Kidney (tissue), 22 donors: ENCODE measurements at places on chromosomes 5 and 9. TPM values are rescaled to one million over a fixed set of nuclear protein-coding genes. Genes with fewer than 3 reads are reported as not detected.

DNA sequence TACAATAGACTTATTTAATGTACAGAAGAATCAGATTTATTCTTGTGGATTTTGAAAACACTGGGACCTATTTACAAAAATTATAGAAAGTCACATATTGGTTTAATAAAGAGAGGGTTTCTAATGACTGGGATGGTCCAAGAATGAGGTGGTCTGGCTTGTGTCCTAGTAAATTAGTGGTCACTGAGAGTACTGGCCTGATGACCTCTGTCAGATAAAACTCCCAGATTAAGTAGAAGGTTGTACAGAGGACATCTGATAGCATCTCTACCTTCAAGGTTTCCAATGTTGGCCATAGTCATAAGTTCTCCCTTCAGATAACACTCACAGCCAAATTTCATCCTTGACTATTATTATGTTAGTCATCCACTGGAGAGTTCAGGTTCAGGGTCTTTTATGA lies 692.9 kb downstream of the MTRR start:
- no peaks in the 10 kb centered on the region for H3K4me1 ChIP-seq
- H3K27ac ChIP-seq, result no peak overlapping the region
- no peaks in the 10 kb centered on the region for H3K27me3 ChIP-seq
- H3K36me3 ChIP-seq, result no peaks in the 10 kb centered on the region
- H3K4me3 ChIP-seq, result no peak overlapping the region
- no peak for DNase-seq

NR2F1-AS1 gene
- 13.0 TPM for total RNA-seq

PCDHGA4 gene
- total RNA-seq, result 3.9 TPM

DNA sequence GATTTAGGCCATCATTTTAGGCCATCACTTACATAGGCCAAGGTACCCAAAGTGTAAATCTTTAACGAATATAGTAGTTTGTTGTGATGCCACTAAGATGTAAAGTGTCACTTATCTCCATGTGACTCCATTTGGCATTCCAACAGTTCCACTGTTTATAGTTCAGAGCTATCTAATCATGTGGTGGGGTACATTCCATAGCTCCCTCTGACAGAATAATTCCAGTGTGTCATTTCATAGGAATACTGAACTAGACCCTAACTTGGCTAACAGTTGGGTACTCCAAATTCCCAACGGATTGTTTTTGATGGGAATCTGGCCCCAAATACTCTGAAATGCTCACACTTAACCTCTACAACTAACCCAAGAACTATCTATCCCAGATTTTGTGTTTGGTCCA lies 76.7 kb upstream of the FST start:
- no peak for DNase-seq
- H3K4me1 ChIP-seq, result no peaks in the 10 kb centered on the region
- H3K27me3 ChIP-seq, result no peaks in the 10 kb centered on the region
- no peak overlapping the region for H3K27ac ChIP-seq

DNA sequence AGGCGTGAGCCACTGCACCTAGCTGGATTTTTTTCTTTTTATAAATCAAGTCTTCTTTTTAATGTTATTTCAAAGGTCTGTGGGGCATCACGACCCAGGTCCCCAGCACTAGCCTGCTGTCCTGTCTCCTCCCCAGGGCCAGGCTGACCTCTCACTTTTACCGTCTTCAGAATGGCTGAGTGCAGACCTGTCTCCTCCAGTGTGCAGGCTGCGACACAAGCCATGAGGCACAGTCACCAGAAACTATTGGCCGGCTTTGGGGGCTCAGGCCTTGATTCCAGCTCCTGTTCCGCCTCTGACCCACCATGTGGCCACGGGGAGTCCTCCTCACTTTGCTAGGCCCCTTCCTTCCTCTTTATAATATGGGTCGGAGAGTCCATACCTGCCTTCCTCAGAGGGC lies 46.6 kb upstream of the NEURL1B start:
- no peak for DNase-seq
- no peaks in the 10 kb centered on the region for H3K27me3 ChIP-seq
- H3K27ac ChIP-seq, result no peak overlapping the region
- H3K4me3 ChIP-seq, result no peak overlapping the region

DNA sequence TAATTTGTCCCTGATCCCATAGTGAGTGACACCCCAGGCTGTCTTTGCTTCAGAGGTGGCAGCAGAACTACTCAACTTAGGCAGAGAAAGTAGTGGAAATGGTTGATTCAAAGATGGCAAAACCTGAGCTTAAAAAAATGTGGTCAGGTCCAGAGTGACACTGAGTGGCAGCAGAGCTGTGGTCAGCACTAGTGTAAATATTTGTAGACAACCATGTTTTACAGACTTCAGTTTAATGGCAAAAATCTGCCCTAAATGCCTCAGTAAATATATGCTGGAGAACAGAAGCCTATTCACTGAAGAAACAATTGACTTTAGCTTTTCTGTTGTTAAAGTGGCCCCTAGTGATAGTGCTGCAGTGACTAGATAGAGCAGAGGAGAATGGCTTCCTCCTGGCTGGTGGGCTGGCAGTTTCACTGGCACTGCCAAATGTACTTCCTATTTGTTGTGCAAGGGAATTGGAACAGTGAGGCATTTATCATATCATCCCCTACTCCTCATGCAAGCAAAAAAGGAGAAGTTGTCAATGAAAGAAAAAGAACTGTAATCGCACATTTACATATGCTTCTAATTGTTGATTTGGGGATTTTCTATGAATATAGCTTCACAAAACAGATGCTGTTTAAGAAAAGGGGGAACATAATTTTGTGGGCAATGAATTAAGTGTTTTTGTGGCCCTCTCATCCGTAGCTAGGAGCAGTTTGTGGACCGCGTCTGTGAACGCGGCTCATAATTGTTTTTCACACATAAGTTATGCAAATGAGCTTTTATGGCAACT lies 12.0 kb downstream of the PBX3 start:
- no peaks in the 10 kb centered on the region for H3K36me3 ChIP-seq
- H3K4me3 ChIP-seq, result peak overlapping the region; percentile 23
- H3K27me3 ChIP-seq, result no peaks in the 10 kb centered on the region
- peaks cover 2% of the 10 kb centered on the region for H3K4me1 ChIP-seq
- DNase-seq, result no peak
- H3K27ac ChIP-seq, result no peak overlapping the region

DNA sequence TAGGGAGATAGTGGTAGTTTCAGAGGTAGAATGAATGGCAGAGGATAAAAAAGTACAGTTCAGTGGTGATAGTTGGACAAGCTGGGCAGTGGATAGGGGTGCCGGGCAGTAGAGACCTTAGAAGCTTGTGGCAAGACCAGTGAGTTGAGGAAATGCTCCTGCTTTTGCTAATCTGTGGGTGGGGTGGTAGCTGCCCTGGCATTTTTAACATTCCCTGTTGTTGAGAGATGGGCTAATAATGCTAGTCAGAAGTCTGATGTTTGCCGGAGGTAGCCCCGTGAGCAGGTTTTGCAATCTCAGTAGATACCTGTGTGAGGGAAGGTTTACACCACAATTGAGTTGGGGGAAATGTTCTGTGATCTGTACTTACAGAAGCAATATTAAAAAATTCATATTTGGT lies 91.1 kb downstream of the TRIO start:
- no peaks in the 10 kb centered on the region for H3K36me3 ChIP-seq
- DNase-seq, result no peak
- no peak overlapping the region for H3K4me3 ChIP-seq
- H3K4me1 ChIP-seq, result peaks cover 9% of the 10 kb centered on the region
- H3K27me3 ChIP-seq, result no peaks in the 10 kb centered on the region
- H3K27ac ChIP-seq, result no peak overlapping the region

PITX1 gene
- total RNA-seq, result not detected

- no peak overlapping the region for H3K27ac ChIP-seq
- no peaks in the 10 kb centered on the region for H3K27me3 ChIP-seq
- peaks cover 16% of the 10 kb centered on the region for H3K36me3 ChIP-seq
- no peak overlapping the region for H3K4me3 ChIP-seq
- DNase-seq, result no peak
These were observed 13.8 kb downstream of the RALGDS start for GRCh38 chr9:133107245-133107722.

DNA sequence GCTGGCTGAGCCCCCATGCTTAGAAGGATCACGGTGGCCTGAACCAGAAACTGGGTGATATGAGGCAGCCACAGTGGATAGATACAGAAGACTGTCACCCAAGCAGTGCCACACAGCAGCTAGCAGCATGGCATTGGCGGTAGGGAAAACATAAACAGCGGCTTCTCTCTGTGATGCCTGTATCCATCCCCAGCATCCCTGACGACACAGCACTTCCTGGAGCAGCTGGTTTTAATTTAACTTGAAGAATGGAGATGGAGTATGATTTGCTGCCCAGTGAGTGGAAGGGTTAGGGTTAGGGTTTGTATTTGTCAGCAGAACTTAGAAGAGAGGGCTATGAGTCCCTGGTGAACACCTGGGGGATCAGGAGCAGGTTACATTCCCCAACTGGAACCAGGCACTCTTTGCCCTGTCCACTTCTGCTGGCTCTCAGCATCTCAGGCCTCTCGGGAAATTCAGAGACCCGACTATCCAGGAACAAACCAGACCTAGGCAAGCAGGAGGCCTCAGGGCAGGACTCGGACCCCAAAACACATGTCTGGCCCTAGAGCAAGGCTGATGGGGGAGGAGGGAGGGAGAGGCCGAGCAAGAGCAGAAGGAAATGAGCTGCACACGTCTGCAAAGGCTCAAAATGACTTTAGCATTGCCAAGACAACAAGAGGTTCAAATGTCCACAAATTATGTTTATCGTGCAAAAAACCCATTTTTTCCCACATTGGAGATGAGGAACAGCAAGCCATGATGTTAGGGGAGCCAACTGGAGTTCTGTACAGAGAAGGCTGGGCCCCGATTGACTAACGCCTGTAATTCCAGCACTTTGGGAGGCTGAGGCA lies 6.5 kb upstream of the GGTA1 start:
- DNase-seq, result no peak
- H3K27me3 ChIP-seq, result no peaks in the 10 kb centered on the region
- H3K27ac ChIP-seq, result no peak overlapping the region
- no peaks in the 10 kb centered on the region for H3K4me1 ChIP-seq
- H3K36me3 ChIP-seq, result no peaks in the 10 kb centered on the region
- H3K4me3 ChIP-seq, result no peak overlapping the region

IL4 gene
- total RNA-seq, result not detected

HSPB3 gene
- total RNA-seq, result not detected

BARX1 gene
- not detected for total RNA-seq

SPAG8 gene
- total RNA-seq, result 6.1 TPM

- H3K4me3 ChIP-seq, result no peak overlapping the region
- H3K36me3 ChIP-seq, result no peaks in the 10 kb centered on the region
- H3K27ac ChIP-seq, result peak overlapping the region; percentile 59
- H3K27me3 ChIP-seq, result no peaks in the 10 kb centered on the region
These were observed 54.9 kb downstream of the SLC44A1 start for GRCh38 chr9:105299190-105299854.

CNTNAP3B gene
- total RNA-seq, result 26.3 TPM

DNA sequence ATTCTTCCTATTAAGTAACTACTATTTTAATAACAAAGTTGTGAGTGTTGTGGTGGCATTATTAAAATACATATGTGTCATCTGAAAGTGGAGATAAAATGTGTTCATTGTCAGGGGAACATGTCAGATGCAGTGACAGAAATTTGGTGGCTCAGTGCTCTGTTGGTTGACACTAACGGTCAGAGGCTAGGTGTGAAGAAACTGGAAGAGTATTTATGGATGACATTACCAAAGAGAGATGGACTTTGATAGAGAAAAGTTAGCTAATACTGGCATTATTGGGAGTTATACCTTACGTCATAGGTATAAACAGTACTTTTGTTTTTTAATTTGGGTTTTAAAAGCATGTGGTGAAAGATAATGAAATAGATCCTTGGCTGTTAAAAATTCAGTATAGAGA lies 33.7 kb downstream of the PAM start:
- no peaks in the 10 kb centered on the region for H3K4me1 ChIP-seq
- H3K27ac ChIP-seq, result no peak overlapping the region
- no peaks in the 10 kb centered on the region for H3K36me3 ChIP-seq
- H3K4me3 ChIP-seq, result no peak overlapping the region
- no peak for DNase-seq
- no peaks in the 10 kb centered on the region for H3K27me3 ChIP-seq

SAXO1 gene
- 0.35 TPM for total RNA-seq

GRCh38 chr9:76905791-76906646 lies at the start of gene PRUNE2:
Gene PRUNE2, minus strand, starts transcription at chr9:76906114. Its CDS starts 151 bp downstream, at chr9:76905963.
- H3K27ac ChIP-seq, result no peak within 1 kb of the TSS
- DNase-seq, result peak; percentile 95
- H3K27me3 ChIP-seq, result peaks cover 30% of the 10 kb centered on the region
- peak within 1 kb of the TSS; percentile 42 for H3K4me3 ChIP-seq

ENHO gene
- total RNA-seq, result 0.22 TPM

- H3K36me3 ChIP-seq, result no peaks in the 10 kb centered on the region
- no peaks in the 10 kb centered on the region for H3K27me3 ChIP-seq
- DNase-seq, result peak; percentile 9
- no peak overlapping the region for H3K4me3 ChIP-seq
- H3K27ac ChIP-seq, result no peak overlapping the region
- no peaks in the 10 kb centered on the region for H3K4me1 ChIP-seq
These were observed 233.0 kb upstream of the SGCD start for GRCh38 chr5:156094001-156094400.

NKD2 gene
- 14.1 TPM for total RNA-seq
